Activated CD4-positive, alpha-beta memory T cell treated with anti-CD3 and anti-CD28 coated beads, Interleukin-2, amount 10 ng/mL, durations not matched to agents 7 days and 5 days (primary cell): ENCODE measurements at places on chromosomes 5 and 9. TPM values are rescaled to one million over a fixed set of nuclear protein-coding genes. Genes with fewer than 3 reads are reported as not detected.

DNA sequence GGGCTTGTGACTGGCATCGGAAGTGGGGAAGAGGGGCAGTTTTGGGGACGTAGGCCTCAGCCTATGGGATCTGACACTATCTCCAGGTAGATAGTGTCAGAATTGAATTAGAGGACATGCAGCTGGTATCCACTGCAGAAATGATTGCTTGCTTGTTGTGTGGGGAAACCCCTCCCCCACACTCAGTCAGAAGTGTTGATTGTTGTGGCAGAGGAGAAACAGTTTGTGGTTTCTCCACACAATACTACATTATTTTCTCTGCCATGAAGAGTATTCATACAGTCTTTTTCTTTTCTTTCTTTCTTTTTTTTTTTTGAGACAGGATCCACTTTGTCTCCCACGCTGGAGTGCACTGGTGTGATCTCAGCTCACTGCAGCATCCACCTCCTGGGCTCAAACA, 113.9 kb downstream of the ARRDC3 start:
- no peaks in the 10 kb centered on the region for H3K36me3 ChIP-seq
- no peaks in the 10 kb centered on the region for H3K27me3 ChIP-seq
- peak; percentile 42 for DNase-seq

DNA sequence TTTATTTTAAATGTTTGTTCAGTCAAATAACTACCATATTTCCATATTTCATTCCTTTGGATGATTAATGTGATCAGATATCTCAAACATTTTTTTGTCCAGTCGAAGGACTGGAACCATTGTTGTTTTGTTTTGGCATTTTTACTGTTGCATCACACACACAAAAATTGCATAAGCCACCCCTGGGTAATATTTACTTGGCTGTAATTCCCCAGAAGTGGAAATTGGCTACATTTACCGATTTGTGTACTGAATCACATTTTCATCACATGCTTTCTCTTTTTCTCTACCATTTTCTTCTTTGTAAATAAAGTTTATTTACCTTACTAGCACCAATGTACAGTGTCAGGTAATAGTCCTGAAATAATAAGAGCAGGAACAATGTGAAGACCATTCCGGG, 1729.7 kb upstream of the WWC1 start:
- no peak for DNase-seq
- no peak overlapping the region for H3K4me3 ChIP-seq
- H3K36me3 ChIP-seq, result no peaks in the 10 kb centered on the region
- H3K27ac ChIP-seq, result no peak overlapping the region

DNA sequence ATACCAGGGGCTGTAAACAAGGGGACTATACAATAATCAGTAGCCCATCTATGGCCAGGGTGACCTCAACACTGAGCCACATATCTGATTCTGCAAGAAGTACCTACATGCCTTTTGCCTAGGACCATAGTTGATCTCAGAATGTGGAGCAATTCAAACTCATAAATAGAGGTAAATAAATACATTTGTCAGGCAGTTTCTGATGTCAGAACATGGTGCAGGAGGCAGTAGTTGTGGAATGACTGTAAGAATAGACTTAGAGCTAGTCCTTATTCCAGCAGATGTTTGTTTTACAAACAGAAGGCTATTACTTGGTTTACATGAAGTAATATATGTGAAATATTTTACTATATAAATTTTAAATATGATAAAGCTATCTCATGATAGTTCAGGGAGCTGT, 330.7 kb upstream of the DAB2 start:
- no peaks in the 10 kb centered on the region for H3K4me1 ChIP-seq
- no peak overlapping the region for H3K4me3 ChIP-seq
- H3K27ac ChIP-seq, result no peak overlapping the region
- H3K27me3 ChIP-seq, result no peaks in the 10 kb centered on the region

DNA sequence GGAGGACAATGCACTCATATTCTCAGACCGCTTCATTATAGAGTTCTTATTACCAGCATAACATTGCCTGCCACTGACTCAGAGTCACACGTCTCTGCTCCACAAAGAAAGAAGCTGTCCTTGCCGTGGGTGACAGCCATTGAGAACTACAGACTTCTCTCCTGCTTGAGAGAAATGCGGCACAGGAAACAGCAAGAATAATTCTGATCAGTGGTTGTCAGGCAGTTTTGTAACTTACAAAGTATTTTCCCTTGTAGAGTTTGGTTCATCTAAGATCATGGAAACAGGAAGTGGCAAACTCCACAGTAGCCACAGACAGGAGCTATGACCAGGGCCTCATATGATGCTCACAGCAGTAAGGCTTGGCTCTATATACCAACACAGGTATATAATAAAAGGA, 47.0 kb downstream of the KCNV2 start:
- no peaks in the 10 kb centered on the region for H3K27me3 ChIP-seq
- DNase-seq, result peak; percentile 65
- H3K4me1 ChIP-seq, result peaks cover 40% of the 10 kb centered on the region
- H3K4me3 ChIP-seq, result peak overlapping the region; percentile 40
- H3K27ac ChIP-seq, result peak overlapping the region; percentile 95
- H3K36me3 ChIP-seq, result peaks cover 39% of the 10 kb centered on the region

DNA sequence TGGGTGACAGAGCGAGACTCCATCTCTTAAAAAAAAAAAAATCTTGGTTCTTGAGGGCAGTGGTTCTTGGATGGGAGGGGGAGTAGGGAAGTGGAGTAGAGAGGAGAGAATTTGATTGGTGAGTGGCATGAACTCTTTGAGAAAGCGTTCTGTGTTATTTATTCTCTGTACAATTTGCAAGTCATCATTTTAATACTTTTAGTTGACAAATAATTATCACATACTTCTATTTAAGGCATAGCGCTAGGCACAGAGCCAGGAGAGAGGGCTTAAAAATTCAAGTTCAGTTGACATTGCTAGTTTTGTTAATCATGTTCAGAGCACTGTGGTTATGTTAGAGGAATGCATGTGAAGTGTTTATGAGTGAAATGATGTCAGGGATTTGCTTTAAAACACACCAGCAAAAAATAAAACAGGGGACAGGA, 24.6 kb downstream of the HSDL2 start:
- no peaks in the 10 kb centered on the region for H3K27me3 ChIP-seq
- no peak overlapping the region for H3K4me3 ChIP-seq
- peaks cover 20% of the 10 kb centered on the region for H3K36me3 ChIP-seq
- DNase-seq, result no peak
- no peak overlapping the region for H3K27ac ChIP-seq

- no peaks in the 10 kb centered on the region for H3K4me1 ChIP-seq
- no peak overlapping the region for H3K4me3 ChIP-seq
- no peak for DNase-seq
- no peaks in the 10 kb centered on the region for H3K27me3 ChIP-seq
Observed at GRCh38 chr5:129773376-129773775, 25.5 kb downstream of the MINAR2 start.

GRCh38 chr9:78973907-78974306, 597.9 kb upstream of the TLE4 start:
- H3K4me3 ChIP-seq, result no peak overlapping the region
- no peak for DNase-seq
- H3K4me1 ChIP-seq, result no peaks in the 10 kb centered on the region
- no peaks in the 10 kb centered on the region for H3K36me3 ChIP-seq
- no peak overlapping the region for H3K27ac ChIP-seq

GRCh38 chr5:136482206-136482605, 116.9 kb upstream of the TRPC7 start:
- H3K36me3 ChIP-seq, result no peaks in the 10 kb centered on the region
- H3K27ac ChIP-seq, result no peak overlapping the region
- H3K27me3 ChIP-seq, result no peaks in the 10 kb centered on the region
- no peak for DNase-seq

DNA sequence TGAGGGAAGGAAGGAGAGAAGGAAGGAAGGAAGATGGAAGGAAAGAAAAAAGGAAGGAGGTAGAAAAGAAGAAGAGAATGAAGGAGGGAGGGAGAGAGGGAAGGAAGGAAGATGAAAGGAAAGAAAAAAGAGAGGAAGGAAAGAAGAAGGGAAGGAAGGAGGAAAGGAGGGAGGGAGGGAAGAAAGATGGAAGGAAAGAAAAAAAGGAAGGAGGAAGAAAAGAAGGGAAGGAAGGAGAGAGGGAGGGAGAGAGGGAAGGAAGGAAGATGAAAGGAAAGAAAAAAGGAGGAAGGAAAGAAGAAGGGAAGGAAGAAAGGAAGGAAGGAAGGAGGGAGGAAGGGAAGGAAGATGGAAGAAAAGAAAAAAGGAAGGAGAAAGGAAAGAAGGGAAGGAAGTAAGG, 184.4 kb upstream of the TRIM32 start:
- no peak overlapping the region for H3K4me3 ChIP-seq
- no peaks in the 10 kb centered on the region for H3K36me3 ChIP-seq
- no peak overlapping the region for H3K27ac ChIP-seq
- no peaks in the 10 kb centered on the region for H3K4me1 ChIP-seq
- H3K27me3 ChIP-seq, result no peaks in the 10 kb centered on the region
- DNase-seq, result no peak

GRCh38 chr5:943918-944620, 51.4 kb downstream of the TRIP13 start:
- no peaks in the 10 kb centered on the region for H3K36me3 ChIP-seq
- peaks cover 55% of the 10 kb centered on the region for H3K27me3 ChIP-seq
- H3K4me3 ChIP-seq, result no peak overlapping the region
- H3K27ac ChIP-seq, result no peak overlapping the region

- H3K36me3 ChIP-seq, result no peaks in the 10 kb centered on the region
- DNase-seq, result no peak
- no peak overlapping the region for H3K4me3 ChIP-seq
Observed at GRCh38 chr5:43947935-43948334, 345.0 kb downstream of the NNT start.

DNA sequence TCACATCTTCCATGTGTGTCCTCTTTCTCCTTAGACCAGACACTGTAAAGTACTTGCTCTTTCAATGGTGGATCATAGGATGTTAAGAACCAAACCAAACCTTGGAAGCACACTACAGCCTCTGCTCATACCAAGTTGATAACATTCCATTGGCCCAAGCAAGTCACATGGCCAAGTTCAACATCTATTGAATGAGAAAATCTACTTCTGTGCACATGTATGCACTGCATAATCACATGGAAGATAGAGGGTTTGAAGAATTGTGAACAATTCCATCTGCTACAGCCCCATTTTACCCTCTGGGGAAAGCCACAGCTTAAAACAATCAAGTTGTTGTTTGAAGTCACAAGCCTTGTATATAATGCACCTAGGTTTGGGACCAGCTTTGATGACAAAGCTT, 68.2 kb downstream of the MFAP3 start:
- H3K27ac ChIP-seq, result no peak overlapping the region
- H3K27me3 ChIP-seq, result no peaks in the 10 kb centered on the region
- no peak overlapping the region for H3K4me3 ChIP-seq

- no peaks in the 10 kb centered on the region for H3K36me3 ChIP-seq
- DNase-seq, result no peak
- no peak overlapping the region for H3K4me3 ChIP-seq
- no peaks in the 10 kb centered on the region for H3K27me3 ChIP-seq
- H3K27ac ChIP-seq, result no peak overlapping the region
Observed at GRCh38 chr5:129960831-129961230, 56.6 kb downstream of the CHSY3 start.

GRCh38 chr9:97504381-97505216, 3.1 kb downstream of the TMOD1 start:
- H3K27me3 ChIP-seq, result peaks cover 46% of the 10 kb centered on the region
- H3K4me3 ChIP-seq, result no peak overlapping the region
- no peak overlapping the region for H3K27ac ChIP-seq
- no peaks in the 10 kb centered on the region for H3K36me3 ChIP-seq

IFNA21 gene
- total RNA-seq, result not detected

GRCh38 chr9:21465859-21466518, 16.1 kb downstream of the IFNE start:
- H3K36me3 ChIP-seq, result no peaks in the 10 kb centered on the region
- peaks cover 24% of the 10 kb centered on the region for H3K27me3 ChIP-seq
- no peaks in the 10 kb centered on the region for H3K4me1 ChIP-seq
- H3K27ac ChIP-seq, result no peak overlapping the region
- H3K4me3 ChIP-seq, result no peak overlapping the region
- no peak for DNase-seq

- H3K36me3 ChIP-seq, result no peaks in the 10 kb centered on the region
- H3K4me3 ChIP-seq, result no peak overlapping the region
- H3K4me1 ChIP-seq, result no peaks in the 10 kb centered on the region
- H3K27ac ChIP-seq, result no peak overlapping the region
- H3K27me3 ChIP-seq, result no peaks in the 10 kb centered on the region
Observed at GRCh38 chr5:99349787-99350186, 421.0 kb upstream of the CHD1 start.

DAB2 gene
- not detected for total RNA-seq

DNA sequence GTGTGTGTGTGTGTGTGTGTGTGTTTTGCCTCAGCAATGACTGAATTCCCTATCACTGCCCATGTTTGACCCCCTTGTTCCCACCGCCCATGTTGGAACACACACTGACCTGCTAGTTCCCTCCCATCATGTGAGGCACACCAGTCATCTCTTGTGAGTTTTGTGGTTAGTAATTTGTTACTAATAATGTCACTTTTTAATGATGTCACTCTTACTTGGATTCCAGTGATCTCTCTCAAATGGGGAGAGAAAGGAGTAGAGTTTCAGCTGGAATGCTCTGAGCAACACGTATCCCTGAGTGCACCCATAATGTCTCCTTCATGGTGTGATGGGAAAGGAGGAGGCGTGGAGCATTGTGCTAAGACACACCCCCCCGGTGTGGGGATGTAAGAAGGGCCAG, 172.6 kb downstream of the SH3GL2 start:
- no peaks in the 10 kb centered on the region for H3K36me3 ChIP-seq
- no peaks in the 10 kb centered on the region for H3K4me1 ChIP-seq

NDUFS4 gene
- 51.7 TPM for total RNA-seq

TMEM232 gene
- 1.7 TPM for total RNA-seq

GRCh38 chr9:132381966-132382541, 24.6 kb downstream of the TTF1 start:
- H3K36me3 ChIP-seq, result peaks cover 57% of the 10 kb centered on the region
- no peak overlapping the region for H3K4me3 ChIP-seq
- H3K4me1 ChIP-seq, result peaks cover 27% of the 10 kb centered on the region
- peak overlapping the region; percentile 28 for H3K27ac ChIP-seq
- no peaks in the 10 kb centered on the region for H3K27me3 ChIP-seq
- no peak for DNase-seq
